Gastrocnemius medialis (tissue), 4 donors: ENCODE measurements at places on chromosomes 5 and 9. TPM values are rescaled to one million over a fixed set of nuclear protein-coding genes. Genes with fewer than 3 reads are reported as not detected.

Gene CDH9
- not detected for total RNA-seq

Gene GDA
- total RNA-seq: 0.82 TPM

Gene SOWAHA
- not detected for total RNA-seq

DNA sequence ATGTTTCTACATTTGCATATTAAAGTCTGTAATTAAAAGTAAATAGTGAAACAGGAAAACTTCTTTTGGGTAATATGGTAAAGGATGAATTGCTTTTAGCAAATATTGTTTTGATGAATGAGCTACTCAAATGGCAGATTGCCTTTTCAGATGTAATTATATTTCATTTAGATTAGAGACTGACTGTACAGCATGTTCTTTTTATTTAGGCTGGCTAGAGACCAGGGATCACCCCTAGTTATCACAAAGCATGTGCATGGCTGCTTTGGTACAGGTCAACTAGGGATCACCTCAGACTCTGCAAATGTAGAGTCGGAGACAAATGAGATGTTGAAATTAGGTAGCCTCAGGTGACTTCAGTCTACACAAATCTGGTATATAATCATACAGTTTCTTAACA is 214.9 kb upstream of the SEMA6A start:
- no peaks in the 10 kb centered on the region for H3K27me3 ChIP-seq
- no peaks in the 10 kb centered on the region for H3K4me1 ChIP-seq
- DNase-seq: no peak
- H3K36me3 ChIP-seq: no peaks in the 10 kb centered on the region
- no peak overlapping the region for H3K4me3 ChIP-seq

Gene ELOVL7
- 0.78 TPM for total RNA-seq

DNA sequence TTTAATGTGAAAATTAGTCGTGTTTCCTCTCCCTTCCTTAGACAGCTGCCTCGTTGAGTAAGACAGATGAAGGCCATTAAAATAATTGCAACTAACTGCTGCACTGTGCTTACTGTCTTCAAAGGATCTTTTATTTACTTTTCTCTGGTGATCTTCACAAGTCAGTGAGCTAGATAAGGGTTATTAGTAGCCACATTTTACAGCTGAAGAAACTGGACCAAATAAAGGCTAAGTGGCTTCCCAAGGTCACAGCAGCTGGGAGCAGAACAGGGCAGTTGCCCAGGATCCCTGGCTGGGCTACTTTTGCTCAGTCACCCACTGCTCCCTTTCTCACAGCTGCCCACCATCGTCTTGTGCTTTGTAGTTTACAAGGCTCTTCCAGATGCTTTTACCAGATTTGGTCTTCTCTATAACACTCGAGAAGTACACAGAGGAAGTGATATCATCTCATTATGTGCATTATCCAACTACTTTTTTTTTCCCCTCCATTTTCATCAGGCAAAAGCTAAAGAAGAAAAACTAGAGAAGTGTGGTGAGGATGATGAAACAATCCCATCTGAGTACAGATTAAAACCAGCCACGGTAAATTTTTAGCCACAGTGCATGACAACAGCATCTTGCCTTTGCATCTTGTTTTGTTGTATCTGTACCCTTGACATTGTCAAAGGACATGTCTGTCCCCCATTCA is 61.8 kb downstream of the ERAP1 start:
- peaks cover 94% of the 10 kb centered on the region for H3K36me3 ChIP-seq
- H3K27ac ChIP-seq: peak overlapping the region; percentile 79
- no peak overlapping the region for H3K4me3 ChIP-seq
- no peaks in the 10 kb centered on the region for H3K27me3 ChIP-seq

Gene CDK5RAP2
- 73.7 TPM for total RNA-seq

- H3K4me3 ChIP-seq: no peak overlapping the region
- H3K36me3 ChIP-seq: no peaks in the 10 kb centered on the region
- no peak overlapping the region for H3K27ac ChIP-seq
- H3K4me1 ChIP-seq: peaks cover 10% of the 10 kb centered on the region
- no peaks in the 10 kb centered on the region for H3K27me3 ChIP-seq
These were observed 87.0 kb downstream of the LNPEP start for GRCh38 chr5:97022898-97023297.

Gene PCDHGA11
- total RNA-seq: 1.2 TPM

- no peak for DNase-seq
- no peak overlapping the region for H3K27ac ChIP-seq
- H3K4me3 ChIP-seq: no peak overlapping the region
- no peaks in the 10 kb centered on the region for H3K27me3 ChIP-seq
These were observed 114.7 kb downstream of the KIAA0825 start for GRCh38 chr5:94503677-94504076.

DNA sequence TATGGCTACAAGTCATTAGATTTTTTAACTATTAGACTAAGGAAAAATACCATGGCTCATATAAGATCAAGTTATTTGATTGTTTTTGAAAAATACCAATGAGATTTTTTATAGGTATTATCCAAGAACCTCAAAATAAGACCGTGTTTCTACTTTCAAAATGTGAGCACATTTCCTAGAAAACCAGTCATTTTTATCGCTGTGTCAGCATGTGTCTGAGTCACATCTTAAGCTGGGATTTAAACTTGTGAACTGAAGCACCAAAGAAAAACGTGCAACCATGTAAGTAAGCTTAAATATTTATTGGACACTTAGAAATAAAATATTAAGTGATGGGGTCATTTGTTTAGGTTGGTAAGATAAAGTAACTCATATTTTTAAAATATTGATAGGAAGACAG is 1676.0 kb upstream of the NUDT12 start:
- H3K4me1 ChIP-seq: no peaks in the 10 kb centered on the region
- H3K27ac ChIP-seq: no peak overlapping the region
- no peak overlapping the region for H3K4me3 ChIP-seq
- DNase-seq: no peak
- H3K27me3 ChIP-seq: no peaks in the 10 kb centered on the region
- no peaks in the 10 kb centered on the region for H3K36me3 ChIP-seq

- H3K4me1 ChIP-seq: no peaks in the 10 kb centered on the region
- no peak for DNase-seq
- no peaks in the 10 kb centered on the region for H3K36me3 ChIP-seq
- no peaks in the 10 kb centered on the region for H3K27me3 ChIP-seq
- H3K4me3 ChIP-seq: no peak overlapping the region
- no peak overlapping the region for H3K27ac ChIP-seq
These were observed 19.6 kb downstream of the ITGA2 start for GRCh38 chr5:53008751-53009150.

- H3K4me3 ChIP-seq: no peak overlapping the region
- no peaks in the 10 kb centered on the region for H3K27me3 ChIP-seq
- H3K27ac ChIP-seq: peak overlapping the region; percentile 79
- H3K36me3 ChIP-seq: no peaks in the 10 kb centered on the region
- peak; percentile 49 for DNase-seq
These were observed 166.1 kb upstream of the CCDC152 start for GRCh38 chr5:42590566-42590965.

Gene SPATA31D4
- not detected for total RNA-seq

Gene OSMR
- total RNA-seq: 12.4 TPM

- no peaks in the 10 kb centered on the region for H3K27me3 ChIP-seq
- DNase-seq: no peak
- H3K4me1 ChIP-seq: no peaks in the 10 kb centered on the region
- peak overlapping the region; percentile 2 for H3K27ac ChIP-seq
These were observed 34.8 kb downstream of the THBS4 start for GRCh38 chr5:80069918-80070318.

GRCh38 chr5:88665750-88666215 is 217.2 kb downstream of the MEF2C start:
- peaks cover 100% of the 10 kb centered on the region for H3K27me3 ChIP-seq
- H3K36me3 ChIP-seq: no peaks in the 10 kb centered on the region
- DNase-seq: no peak
- H3K4me1 ChIP-seq: peaks cover 14% of the 10 kb centered on the region

Gene S1PR3
- 7.0 TPM for total RNA-seq

DNA sequence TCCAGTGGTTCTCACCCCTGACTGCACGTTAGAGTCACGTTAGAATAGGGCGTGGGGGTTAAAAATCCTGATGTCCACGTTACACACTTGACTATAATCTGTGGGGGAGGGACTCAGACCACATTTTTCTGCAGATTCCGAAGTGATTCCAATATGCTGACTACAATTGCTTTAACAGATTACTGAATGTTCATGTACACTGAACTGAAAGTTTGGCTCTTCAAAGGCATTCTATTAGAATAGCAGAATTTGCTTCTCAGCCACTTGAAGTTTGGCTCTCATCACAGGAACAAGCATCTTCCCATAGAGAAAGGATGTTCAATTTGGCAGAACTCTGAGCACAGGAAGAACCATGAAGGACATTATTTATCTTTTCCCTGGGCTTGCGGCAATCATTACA is 84.5 kb downstream of the HAPLN1 start:
- H3K4me1 ChIP-seq: no peaks in the 10 kb centered on the region
- H3K36me3 ChIP-seq: no peaks in the 10 kb centered on the region
- H3K27me3 ChIP-seq: no peaks in the 10 kb centered on the region
- no peak overlapping the region for H3K4me3 ChIP-seq

Gene FBP2
- 34.7 TPM for total RNA-seq

DNA sequence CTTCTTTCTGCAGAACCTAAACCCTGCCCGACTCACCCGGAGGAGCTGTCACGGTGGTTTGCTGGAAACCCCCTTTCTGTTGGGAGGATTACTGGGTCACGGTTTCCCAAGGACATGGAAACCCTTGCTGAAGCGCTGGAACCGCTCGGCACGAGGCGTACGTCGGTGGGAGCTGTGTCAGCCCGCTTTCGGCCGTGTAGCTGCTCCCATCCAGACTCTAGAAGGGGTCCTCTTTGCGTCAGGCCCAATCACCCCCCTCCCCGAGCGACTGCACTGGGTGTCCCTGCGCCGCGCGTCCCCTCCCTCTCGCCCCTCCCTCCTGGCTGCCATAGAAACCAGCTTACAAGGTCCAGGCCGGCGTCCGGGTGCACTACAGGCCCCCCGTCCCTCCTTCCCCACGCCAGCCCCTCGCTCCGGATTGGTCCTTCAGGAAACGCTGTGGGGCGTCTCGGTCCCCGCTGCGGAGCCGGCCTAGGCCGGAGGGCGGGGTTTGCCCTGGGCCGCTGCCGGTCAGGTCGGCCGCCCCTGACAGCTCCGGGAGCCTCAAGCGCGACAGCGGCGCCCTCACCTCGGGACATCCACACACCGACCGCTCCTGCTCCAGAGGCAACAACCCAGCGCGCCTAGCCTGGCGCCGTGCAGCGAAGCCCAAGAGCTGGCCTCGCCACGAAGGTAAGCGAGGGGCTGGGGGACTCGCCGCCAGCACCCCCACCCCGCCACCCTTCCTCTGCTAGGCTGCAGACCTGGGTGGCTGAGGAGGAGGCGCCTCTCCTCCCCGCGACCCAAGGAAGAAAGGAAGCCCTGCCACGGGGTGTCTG is at the start of gene NIM1K:
TSS of gene NIM1K (plus strand) at position 486 of the 818 bp plus-strand sequence. CDS start 53,551 bp downstream, outside the sequence.
- H3K4me1 ChIP-seq: peaks cover 25% of the 10 kb centered on the region
- no peaks in the 10 kb centered on the region for H3K27me3 ChIP-seq
- H3K27ac ChIP-seq: peak within 1 kb of the TSS; percentile 26
- H3K36me3 ChIP-seq: no peaks in the 10 kb centered on the region
- peak within 1 kb of the TSS; percentile 62 for H3K4me3 ChIP-seq

- no peak overlapping the region for H3K4me3 ChIP-seq
- H3K36me3 ChIP-seq: no peaks in the 10 kb centered on the region
- H3K27ac ChIP-seq: no peak overlapping the region
- H3K4me1 ChIP-seq: no peaks in the 10 kb centered on the region
- no peak for DNase-seq
- no peaks in the 10 kb centered on the region for H3K27me3 ChIP-seq
These were observed 532.8 kb upstream of the KLF4 start for GRCh38 chr9:108022246-108022935.

- H3K4me1 ChIP-seq: no peaks in the 10 kb centered on the region
- H3K36me3 ChIP-seq: no peaks in the 10 kb centered on the region
- no peak overlapping the region for H3K4me3 ChIP-seq
- H3K27me3 ChIP-seq: no peaks in the 10 kb centered on the region
- H3K27ac ChIP-seq: no peak overlapping the region
These were observed 19.9 kb upstream of the PRXL2C start for GRCh38 chr9:96674906-96675538.

DNA sequence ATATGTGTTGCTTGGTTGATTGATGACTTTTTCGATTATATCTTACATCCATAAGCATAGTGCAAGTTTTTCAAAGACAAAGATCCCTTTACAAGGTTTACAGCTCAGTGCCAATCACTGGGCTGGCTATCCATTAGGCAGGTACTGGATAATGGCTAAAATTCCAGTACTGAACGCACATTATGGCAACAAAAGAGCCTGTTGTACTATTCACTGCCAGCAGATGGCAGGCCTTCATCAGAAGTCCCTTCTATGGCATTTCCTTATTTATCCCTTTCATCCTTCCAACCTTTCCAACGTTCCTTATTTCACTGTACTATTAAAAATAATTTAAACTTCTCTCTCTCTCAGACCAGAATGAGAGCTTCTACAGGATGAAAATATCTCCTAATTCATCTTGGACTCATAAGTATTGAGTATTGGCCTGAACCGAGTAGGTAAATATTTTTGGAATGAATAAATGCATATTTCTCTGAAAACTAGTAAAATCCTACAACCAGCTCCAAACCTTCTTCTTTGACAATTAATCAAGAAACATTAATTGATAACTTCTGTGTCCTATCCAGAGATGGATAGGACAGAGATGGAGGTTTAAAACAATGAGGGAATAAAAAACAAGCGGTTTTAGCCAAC is 6.7 kb upstream of the WNT8A start:
- no peaks in the 10 kb centered on the region for H3K36me3 ChIP-seq
- H3K27ac ChIP-seq: no peak overlapping the region
- H3K27me3 ChIP-seq: no peaks in the 10 kb centered on the region
- H3K4me3 ChIP-seq: no peak overlapping the region
- no peaks in the 10 kb centered on the region for H3K4me1 ChIP-seq

- H3K27ac ChIP-seq: peak overlapping the region; percentile 63
- peaks cover 47% of the 10 kb centered on the region for H3K4me1 ChIP-seq
These were observed 4.7 kb upstream of the TUBB4B start for GRCh38 chr9:137236238-137236935.

DNA sequence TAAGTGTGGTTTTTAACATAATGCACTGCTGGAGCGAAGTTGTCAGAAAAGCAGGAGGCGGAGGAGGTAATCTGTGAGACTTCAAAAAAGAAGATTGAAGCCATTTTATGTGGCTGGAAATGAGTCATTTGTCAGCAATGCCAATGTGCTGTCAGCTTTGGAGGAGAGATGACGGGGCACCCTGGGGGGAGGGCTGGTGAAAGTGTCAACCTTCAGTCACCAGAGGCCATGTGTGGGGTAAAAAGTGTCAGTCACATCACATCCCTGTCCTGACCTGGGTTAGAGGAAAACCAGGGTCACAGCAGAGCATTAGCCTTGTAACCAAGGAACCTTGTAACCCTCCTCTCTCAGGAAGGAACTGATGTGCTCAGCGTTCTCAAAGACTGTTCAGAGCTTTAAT is 59.1 kb downstream of the TLR4 start:
- H3K36me3 ChIP-seq: no peaks in the 10 kb centered on the region
- DNase-seq: no peak
- no peaks in the 10 kb centered on the region for H3K4me1 ChIP-seq
- no peak overlapping the region for H3K4me3 ChIP-seq
- no peaks in the 10 kb centered on the region for H3K27me3 ChIP-seq
- no peak overlapping the region for H3K27ac ChIP-seq

GRCh38 chr5:98031496-98031895 is 742.0 kb upstream of the RGMB start:
- H3K36me3 ChIP-seq: no peaks in the 10 kb centered on the region
- no peaks in the 10 kb centered on the region for H3K27me3 ChIP-seq
- no peak overlapping the region for H3K4me3 ChIP-seq
- no peak for DNase-seq

Gene ATP10B
- not detected for total RNA-seq

GRCh38 chr5:149963729-149964128 is 3.2 kb downstream of the SLC26A2 start:
- H3K4me1 ChIP-seq: peaks cover 8% of the 10 kb centered on the region
- H3K27ac ChIP-seq: no peak overlapping the region
- H3K27me3 ChIP-seq: no peaks in the 10 kb centered on the region
- no peak for DNase-seq
- H3K36me3 ChIP-seq: no peaks in the 10 kb centered on the region
- no peak overlapping the region for H3K4me3 ChIP-seq

- H3K4me1 ChIP-seq: no peaks in the 10 kb centered on the region
- no peak overlapping the region for H3K4me3 ChIP-seq
- H3K36me3 ChIP-seq: no peaks in the 10 kb centered on the region
- peak; percentile 13 for DNase-seq
- H3K27me3 ChIP-seq: no peaks in the 10 kb centered on the region
These were observed 79.7 kb upstream of the FCN2 start for GRCh38 chr9:134800791-134801339.
